Parietal lobe (tissue), 2 donors: ENCODE measurements at places on chromosomes 4 and X. TPM values are rescaled to one million over a fixed set of nuclear protein-coding genes. Genes with fewer than 3 reads are reported as not detected.

Gene SLC10A6
- not detected for total RNA-seq

Gene MAMLD1
- total RNA-seq, result 5.6 TPM

Gene RBMXL3
- total RNA-seq, result not detected

Gene RPS6KA6
- total RNA-seq, result 30.0 TPM

Gene TNIP3
- not detected for total RNA-seq

Gene GRPR
- 0.63 TPM for total RNA-seq

Gene SLC16A2
- 24.7 TPM for total RNA-seq

Gene POLA1
- 41.3 TPM for total RNA-seq

Gene DHRSX
- total RNA-seq, result 47.0 TPM

Gene TRPC5OS
- not detected for total RNA-seq

Gene KLF8
- 32.6 TPM for total RNA-seq

Gene FGF5
- 0.63 TPM for total RNA-seq

Gene UGT2B15
- total RNA-seq, result not detected

Gene NPY5R
- total RNA-seq, result 13.1 TPM

Gene CTAG2
- not detected for total RNA-seq
